ENCODE measurements at places on chromosomes 6 and 20.

DNA sequence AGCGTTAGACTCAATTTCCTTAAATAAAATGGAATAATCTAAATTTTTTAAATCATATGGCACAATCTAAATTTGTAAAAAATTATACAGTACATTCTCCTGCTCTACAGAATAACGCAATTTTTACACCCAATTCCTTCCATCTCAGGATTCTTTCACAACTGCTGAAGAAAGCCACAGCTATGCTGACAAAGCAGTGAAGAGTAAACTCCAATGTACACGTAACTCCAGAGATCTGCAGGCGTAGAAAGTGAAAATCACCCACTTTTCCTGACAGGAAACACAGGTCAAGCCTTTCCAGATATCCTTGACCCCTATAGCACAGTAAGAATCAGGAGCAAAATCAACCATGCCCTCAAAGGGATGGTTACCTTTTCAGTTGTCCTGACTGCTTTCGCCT lies 27.4 kb downstream of the EPHA7 start:
- no peaks in the 10 kb centered on the region for H3K36me3 ChIP-seq
- H3K27me3 ChIP-seq: no peaks in the 10 kb centered on the region
- H3K4me1 ChIP-seq: no peaks in the 10 kb centered on the region
- DNase-seq: peak; percentile 75

DNA sequence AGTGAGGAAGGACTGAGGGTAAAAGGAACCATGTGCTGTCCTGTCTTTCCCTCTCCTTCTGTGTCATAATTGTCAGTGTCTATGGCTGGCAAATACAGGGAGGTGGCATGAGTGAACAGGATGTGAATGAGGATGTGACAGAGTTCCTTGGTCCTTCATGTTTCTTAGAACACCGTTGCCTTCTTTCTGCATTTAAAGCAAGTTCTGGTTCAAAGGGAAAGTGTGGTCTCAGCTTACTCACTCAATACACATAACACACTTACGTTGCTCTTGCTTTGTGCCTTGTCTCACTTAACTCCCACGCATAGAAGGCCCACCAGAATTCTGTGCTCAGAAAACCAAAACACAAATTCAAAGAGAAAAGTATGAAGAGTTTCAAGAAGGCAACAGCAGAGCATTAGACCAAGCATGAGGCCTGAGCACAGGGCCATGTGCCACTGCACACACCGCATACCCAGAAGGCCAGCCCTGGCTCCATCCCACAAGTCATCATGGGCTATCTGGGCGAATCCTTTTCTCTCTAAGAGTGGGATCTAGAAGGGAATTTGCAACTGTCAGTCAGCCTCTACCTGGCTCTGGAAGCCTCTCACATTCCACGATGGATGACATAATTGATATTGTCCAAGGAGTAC lies 38.9 kb upstream of the SAYSD1 start:
- no peaks in the 10 kb centered on the region for H3K36me3 ChIP-seq
- no peaks in the 10 kb centered on the region for H3K4me1 ChIP-seq
- no peak for DNase-seq
- H3K27ac ChIP-seq: no peak overlapping the region
- no peak overlapping the region for H3K4me3 ChIP-seq
- peaks cover 33% of the 10 kb centered on the region for H3K27me3 ChIP-seq

DNA sequence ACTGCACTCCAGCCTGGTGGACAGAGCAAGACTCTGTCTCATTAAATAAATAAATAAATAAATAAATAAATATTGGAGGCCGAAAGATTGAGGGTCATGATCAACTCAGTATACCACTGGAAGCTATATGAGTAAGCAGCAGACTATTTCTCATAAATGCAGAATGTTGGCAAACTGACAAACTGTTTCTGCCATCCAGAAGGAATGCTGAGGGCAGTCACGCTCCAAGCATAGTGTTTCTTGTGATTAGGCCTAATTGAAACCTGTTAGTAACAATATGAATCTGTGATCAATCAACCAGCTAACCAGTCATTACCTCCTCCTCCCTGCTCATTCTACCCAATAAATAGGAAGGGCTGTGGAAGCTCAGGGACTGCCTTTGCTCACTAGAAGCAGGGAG lies 15.2 kb upstream of the KCNK15 start:
- no peak overlapping the region for H3K4me3 ChIP-seq
- peak overlapping the region; percentile 74 for H3K27ac ChIP-seq
- peaks cover 20% of the 10 kb centered on the region for H3K4me1 ChIP-seq
- no peaks in the 10 kb centered on the region for H3K27me3 ChIP-seq
- peak; percentile 67 for DNase-seq

GRCh38 chr6:89585154-89585553 lies 53.4 kb downstream of the LYRM2 start:
- no peaks in the 10 kb centered on the region for H3K27me3 ChIP-seq
- no peak for DNase-seq
- H3K36me3 ChIP-seq: no peaks in the 10 kb centered on the region
- H3K4me3 ChIP-seq: no peak overlapping the region
- H3K4me1 ChIP-seq: no peaks in the 10 kb centered on the region

GRCh38 chr6:93992976-93993375 lies 573.6 kb upstream of the EPHA7 start:
- no peak overlapping the region for H3K4me3 ChIP-seq
- H3K4me1 ChIP-seq: no peaks in the 10 kb centered on the region
- no peaks in the 10 kb centered on the region for H3K36me3 ChIP-seq
- no peaks in the 10 kb centered on the region for H3K27me3 ChIP-seq

- no peak overlapping the region for H3K4me3 ChIP-seq
- no peaks in the 10 kb centered on the region for H3K4me1 ChIP-seq
- no peaks in the 10 kb centered on the region for H3K36me3 ChIP-seq
- H3K27me3 ChIP-seq: no peaks in the 10 kb centered on the region
- DNase-seq: no peak
These were observed 11.7 kb downstream of the PHIP start for GRCh38 chr6:79066330-79066729.

DNA sequence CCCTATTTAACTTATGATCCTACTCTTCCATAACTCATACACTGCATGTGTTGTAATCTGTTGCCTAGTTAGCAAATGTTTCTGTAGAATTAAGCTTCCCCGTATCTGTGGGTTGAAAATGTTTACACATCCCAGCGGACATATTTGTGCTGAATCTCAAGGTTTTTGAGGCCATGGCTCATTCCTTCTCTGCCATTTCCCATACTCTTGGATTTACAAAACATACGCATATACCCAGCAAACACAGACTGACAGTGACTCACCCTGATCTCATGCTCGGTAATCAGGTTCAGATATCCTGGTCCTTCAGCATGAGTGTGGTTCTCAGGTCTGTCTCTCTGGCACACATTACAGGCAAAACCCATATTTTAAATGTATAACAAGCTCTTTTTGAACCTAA lies 58.7 kb downstream of the AGPAT4 start:
- H3K27me3 ChIP-seq: no peaks in the 10 kb centered on the region
- H3K36me3 ChIP-seq: peaks cover 15% of the 10 kb centered on the region
- no peak overlapping the region for H3K27ac ChIP-seq
- H3K4me1 ChIP-seq: peaks cover 2% of the 10 kb centered on the region

DNA sequence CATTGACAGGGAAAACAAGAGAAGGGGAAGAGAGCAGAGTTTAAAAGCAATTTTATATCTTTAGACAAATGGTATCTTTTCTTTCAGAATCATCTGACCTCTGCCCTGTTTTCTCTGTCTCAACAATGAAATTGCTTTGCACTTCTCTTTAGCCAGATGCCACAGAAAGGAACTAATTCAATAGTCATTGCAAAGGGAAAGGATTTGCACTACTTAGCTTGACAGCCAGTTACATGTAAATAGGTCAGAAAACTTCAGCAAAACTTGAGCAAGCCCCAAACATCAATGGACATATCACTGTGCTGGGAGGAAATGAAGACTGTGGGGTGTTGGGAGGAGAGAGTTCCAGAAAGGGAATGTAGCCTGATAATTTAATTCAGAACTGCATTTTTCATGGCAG lies 181.3 kb upstream of the FAM83B start:
- no peaks in the 10 kb centered on the region for H3K4me1 ChIP-seq
- no peak for DNase-seq
- H3K27ac ChIP-seq: no peak overlapping the region

- no peaks in the 10 kb centered on the region for H3K36me3 ChIP-seq
- no peak overlapping the region for H3K27ac ChIP-seq
- no peak overlapping the region for H3K4me3 ChIP-seq
- DNase-seq: no peak
These were observed 372.1 kb upstream of the HS3ST5 start for GRCh38 chr6:114714836-114715507.

- peak; percentile 81 for DNase-seq
- no peaks in the 10 kb centered on the region for H3K36me3 ChIP-seq
- H3K4me3 ChIP-seq: peak overlapping the region; percentile 87
- H3K4me1 ChIP-seq: peaks cover 17% of the 10 kb centered on the region
- H3K27me3 ChIP-seq: no peaks in the 10 kb centered on the region
These were observed 44.9 kb downstream of the OR2B2 start for GRCh38 chr6:27867051-27867944.

DNA sequence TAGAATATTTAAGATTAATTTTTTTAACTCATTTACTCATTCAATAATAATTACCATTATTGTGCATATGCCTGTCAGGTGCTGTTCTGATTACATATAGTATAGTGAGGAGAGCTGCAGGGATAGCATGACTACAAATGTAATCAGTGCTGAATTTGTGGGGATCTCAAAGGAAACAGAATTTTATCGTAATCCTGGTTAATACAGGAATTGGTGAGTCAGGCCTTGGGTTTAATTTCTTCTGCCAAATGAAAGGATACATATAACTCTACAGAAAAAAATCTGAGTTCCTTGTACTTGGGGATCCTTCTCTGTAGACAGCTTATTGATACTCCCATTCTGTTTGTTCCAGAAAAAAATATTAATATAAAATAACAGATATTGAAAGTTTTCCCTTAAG lies 297.2 kb downstream of the GJA1 start:
- no peak overlapping the region for H3K27ac ChIP-seq
- no peak overlapping the region for H3K4me3 ChIP-seq
- no peaks in the 10 kb centered on the region for H3K27me3 ChIP-seq
- DNase-seq: peak; percentile 9
- no peaks in the 10 kb centered on the region for H3K4me1 ChIP-seq

DNA sequence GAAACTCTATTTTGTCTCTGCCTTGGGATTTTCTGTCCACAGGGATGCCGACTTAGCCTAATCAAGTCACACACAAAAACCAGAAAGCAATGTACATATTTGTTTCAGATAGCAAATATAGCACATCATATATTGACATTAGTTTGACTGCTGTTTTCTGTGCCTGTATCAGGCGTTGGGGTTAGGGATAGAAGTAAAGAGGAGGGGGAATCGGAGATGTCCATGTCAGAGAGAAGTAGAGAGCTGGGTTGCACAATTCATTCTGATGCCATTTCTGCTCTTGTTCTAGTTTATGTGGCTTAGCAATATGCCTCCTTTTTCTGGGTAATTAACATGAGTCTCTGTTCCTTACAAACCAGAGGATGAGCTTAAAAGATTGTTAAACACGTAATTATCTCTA lies 14.7 kb upstream of the IPCEF1 start:
- H3K27ac ChIP-seq: no peak overlapping the region
- no peak overlapping the region for H3K4me3 ChIP-seq
- no peak for DNase-seq
- H3K36me3 ChIP-seq: no peaks in the 10 kb centered on the region

DNA sequence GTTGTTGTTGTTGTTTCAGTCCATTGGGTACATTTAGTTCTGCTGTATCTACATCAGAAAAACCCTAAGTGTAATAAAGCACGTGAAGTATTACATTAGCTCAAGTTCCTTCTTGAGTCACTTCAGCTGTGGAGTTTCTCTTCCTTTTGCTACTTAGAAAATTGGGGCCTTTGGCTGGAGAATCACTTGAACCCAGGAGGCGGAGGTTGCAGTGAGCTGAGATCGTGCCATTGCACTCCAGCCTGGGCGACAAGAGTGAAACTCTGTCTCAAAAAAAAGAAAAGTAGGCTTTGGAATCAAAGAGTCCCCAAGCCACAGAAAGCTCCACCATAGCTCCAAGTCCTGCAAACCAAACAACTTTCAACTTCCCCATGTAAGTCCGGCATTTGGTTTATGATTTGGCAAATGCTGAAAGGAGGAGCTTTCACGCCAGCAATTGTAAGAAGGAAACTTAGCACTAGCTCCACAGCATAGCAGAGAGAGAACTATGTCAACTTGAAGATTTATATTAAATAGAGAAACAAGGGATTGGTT lies 56.5 kb upstream of the RNF144B start:
- no peak overlapping the region for H3K4me3 ChIP-seq
- no peak for DNase-seq
- H3K4me1 ChIP-seq: peaks cover 2% of the 10 kb centered on the region
- H3K27me3 ChIP-seq: no peaks in the 10 kb centered on the region

GRCh38 chr6:5729813-5730517 lies 276.8 kb downstream of the NRN1 start:
- no peaks in the 10 kb centered on the region for H3K27me3 ChIP-seq
- DNase-seq: no peak
- H3K4me3 ChIP-seq: no peak overlapping the region
- H3K36me3 ChIP-seq: no peaks in the 10 kb centered on the region
- no peak overlapping the region for H3K27ac ChIP-seq

GRCh38 chr6:95636552-95637431 lies 59.5 kb downstream of the MANEA start:
- no peaks in the 10 kb centered on the region for H3K36me3 ChIP-seq
- H3K27me3 ChIP-seq: no peaks in the 10 kb centered on the region
- DNase-seq: no peak

- peak; percentile 61 for DNase-seq
- H3K27me3 ChIP-seq: no peaks in the 10 kb centered on the region
- peaks cover 17% of the 10 kb centered on the region for H3K4me1 ChIP-seq
- H3K36me3 ChIP-seq: peaks cover 3% of the 10 kb centered on the region
These were observed 13.8 kb downstream of the CCN5 start for GRCh38 chr20:44728801-44729443.

DNA sequence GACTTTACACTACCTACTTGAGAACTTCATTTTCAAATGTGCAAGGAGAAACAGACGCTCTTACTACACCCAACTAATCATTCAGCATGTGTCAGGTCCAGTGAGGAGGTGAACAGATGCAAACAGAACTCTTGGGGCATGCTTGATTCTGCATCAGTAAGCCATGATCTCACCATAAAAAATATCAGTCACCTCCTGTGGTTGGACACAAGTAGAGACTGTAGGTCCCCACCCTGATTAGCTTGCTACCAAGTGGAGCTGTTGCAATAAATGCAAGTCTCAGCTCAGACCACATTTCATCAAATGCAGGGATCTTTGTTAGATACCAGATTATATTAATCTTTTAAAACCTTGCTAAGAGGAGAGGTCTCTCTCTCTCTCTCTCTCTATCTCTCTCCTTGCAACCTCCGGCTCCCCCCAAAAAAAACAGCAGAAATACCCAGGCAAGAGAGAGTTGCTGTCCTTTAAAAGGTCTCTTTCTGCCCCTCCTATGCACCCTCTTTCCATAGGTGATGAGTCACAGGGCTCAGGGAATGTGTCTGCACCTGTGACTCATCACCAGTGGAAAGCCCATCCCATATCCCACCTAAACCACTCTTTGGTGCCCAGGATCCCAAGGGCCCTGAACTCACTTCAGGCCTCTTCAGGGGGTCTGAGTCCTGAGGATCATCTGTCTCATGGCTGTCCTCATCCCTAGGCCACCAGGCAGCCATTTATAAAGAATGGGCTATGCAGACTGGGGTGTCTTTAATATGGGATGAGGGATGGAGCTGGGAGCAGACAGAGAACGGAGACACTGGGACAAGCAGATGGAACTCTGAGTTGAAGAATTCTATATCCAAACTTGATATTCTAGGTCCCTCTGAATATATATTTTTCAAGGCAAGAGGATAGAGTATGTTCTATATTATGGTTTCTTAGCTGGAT lies 154.5 kb downstream of the QRSL1 start:
- H3K27me3 ChIP-seq: peaks cover 4% of the 10 kb centered on the region
- H3K36me3 ChIP-seq: no peaks in the 10 kb centered on the region
- no peak overlapping the region for H3K4me3 ChIP-seq
- H3K4me1 ChIP-seq: peaks cover 11% of the 10 kb centered on the region

- H3K4me1 ChIP-seq: peaks cover 15% of the 10 kb centered on the region
- no peaks in the 10 kb centered on the region for H3K36me3 ChIP-seq
- no peak for DNase-seq
- H3K27ac ChIP-seq: no peak overlapping the region
- H3K27me3 ChIP-seq: peaks cover 65% of the 10 kb centered on the region
These were observed 91.5 kb upstream of the BHLHE23 start for GRCh38 chr20:63098195-63098810.

All from mesenchymal stem cell (in vitro differentiated cells and primary cell).